ENCODE measurements at places on chromosomes 12 and 14. TPM values are rescaled to one million over a fixed set of nuclear protein-coding genes. Genes with fewer than 3 reads are reported as not detected.

Gene GZMH
- not detected for polyA plus RNA-seq

Gene CSRP2
- polyA plus RNA-seq, result 95.9 TPM

Gene WBP11
- polyA plus RNA-seq, result 13.2 TPM

Gene NINJ2
- polyA plus RNA-seq, result not detected

Gene FOXG1
- polyA plus RNA-seq, result not detected
